ENCODE measurements at places on chromosomes 4 and X.

DNA sequence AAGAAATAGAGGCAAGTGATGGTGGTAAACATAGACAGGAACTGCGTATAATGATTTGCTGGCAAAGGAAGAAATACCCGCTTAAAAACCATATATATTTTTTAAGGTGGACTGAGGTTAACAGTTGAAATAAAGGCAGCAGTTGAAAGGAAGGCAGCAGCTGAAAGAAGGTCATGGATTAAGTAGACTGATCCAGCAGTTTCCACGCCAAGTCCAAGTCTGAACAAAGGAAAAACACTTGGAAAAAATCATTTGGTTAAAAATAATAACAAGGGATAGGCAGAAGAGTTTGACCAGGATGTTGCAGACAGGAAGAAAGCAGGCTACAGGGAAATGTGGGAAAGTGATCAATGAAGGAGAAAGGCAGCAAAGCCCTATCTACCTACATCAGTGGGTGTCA is 93.6 kb downstream of the AMELX start:
- DNase-seq: no peak

DNA sequence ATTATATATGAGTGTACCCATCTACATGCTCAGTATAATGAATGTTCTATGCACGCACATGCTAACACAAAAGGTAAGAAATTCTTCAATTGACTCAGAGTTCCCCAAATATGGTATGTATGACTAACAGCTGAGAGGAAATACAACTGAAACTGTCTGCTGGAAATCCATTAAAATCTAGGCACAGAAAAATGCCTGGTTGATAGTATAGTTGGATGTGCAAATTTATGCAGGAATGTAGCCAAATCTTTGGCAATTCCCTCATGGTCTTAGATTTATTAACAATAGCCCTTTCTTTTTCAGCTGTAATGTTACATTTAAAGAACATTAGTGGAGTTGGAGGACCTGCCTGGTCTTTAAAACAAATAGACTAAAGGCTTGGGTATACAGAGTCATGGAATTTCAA is 5.5 kb downstream of the CAMK2D start:
- no peak for DNase-seq

DNA sequence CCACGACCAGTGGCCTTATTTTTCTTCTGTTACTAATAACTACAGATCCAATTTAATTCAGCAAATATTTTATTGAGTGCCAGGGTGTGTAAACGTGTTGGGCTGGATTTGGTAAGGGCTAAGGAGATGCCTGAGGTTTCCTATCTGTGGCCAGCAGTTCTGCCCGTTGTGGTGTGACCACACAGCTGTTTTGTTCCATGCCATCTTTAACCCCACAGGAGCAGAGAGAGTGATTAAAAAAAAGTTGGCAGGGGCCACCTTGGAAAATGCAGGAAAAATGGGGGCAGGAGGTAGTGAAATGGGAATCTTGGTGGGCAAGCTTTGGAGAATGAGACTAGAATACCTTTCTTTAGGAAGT is 1.1 kb downstream of the PLAC8 start:
- no peak for DNase-seq

DNA sequence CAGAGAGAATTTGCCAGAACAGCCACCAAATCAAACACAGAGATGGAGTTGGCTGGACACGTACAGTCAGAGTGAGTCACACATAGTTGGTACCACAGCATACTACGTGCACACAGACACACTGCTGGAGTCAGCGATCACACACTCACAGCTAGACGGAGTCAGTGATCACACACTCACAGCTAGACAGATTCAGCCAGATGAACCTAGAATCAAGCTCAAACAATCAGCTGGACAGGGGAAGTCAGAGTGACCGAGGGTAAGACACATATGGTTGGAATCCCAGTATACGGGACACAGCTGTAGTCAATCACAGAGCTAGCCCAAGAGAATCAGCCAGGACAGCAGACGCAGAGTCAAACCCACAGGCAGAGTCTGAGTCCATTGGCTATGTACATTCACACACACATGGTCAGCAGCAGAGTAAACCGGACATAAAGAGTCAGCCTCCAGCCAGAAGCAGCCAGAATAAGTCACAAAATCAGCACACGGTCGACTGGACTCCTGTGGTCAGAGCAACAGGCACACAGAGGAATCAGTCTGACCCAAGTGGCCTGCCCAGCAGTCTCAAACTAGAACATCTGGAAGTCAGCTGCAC is 4.6 kb downstream of the SLC38A5 start:
- DNase-seq: no peak

DNA sequence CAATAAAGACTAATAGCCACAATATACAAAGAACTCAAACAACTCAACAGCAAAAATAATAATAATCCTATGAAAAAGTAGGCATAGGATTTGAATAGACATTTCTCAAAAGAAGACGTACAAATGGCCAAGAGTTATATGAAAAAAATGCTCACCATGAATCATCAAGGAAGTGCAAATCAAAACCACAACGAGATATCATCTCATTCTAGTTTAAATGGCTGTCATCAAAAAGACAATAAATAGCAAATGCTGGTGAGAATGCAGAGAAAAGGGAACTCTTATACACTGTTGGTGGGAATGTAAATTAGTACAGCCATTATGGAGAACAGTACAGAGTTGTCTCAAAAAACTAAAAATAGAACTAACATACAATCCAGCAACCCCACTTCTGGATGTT is 18.8 kb downstream of the TLR6 start:
- DNase-seq: no peak

DNA sequence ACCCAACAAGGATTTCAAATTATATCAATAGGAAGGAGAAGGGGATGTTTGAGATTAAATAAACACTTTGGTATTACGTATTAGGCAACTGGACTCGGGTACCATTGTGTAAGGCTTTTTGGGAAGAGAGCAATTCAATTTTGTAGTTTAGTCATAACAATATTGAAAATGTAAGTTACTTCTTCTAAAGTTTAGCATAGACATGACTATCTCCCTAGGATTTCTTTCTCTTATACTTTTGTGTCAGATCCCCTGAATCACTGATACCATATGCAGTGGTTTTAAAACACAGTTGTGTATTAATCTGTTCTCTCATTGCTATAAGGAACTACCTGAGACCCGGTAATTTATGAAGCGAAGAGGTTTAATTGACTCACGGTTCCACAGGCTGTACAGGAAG is 123.8 kb upstream of the FAM9C start:
- no peak for DNase-seq

DNA sequence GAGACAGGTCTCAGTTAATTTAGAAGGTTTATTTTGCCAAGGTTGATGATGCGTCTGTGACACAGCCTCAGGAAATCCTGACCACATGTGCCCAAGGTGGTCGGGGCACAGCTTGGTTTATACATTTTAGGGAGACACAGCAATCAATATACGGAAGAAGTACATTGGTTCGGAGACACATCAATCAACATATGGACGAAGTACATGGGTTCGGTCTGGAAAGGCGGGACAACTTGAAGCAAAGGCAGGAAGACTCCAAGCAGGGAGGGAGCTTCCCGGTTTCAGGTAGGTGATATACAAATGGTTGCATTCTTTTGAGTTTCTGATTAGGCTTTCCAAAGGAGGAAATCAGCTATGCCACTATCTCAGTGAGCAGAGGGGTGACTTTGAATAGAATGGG is 225.2 kb upstream of the ZFP42 start:
- no peak for DNase-seq

DNA sequence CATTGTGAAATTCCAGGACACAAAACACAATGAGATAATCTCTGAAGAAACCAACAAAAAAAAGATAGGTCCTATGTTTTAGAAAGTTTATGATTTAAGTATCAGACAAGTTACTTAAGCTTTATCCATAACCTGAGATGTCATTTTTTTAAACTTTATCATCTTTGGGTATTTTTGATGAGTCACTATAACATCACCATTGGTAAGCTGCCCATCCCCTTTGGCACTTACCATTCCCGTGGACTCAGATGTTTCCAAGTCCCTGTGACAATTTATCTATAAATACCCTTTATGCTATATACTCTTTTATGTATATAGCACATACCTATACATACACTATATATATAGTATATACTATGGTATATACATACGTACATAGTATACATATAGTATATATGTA is 198.9 kb upstream of the GEMIN8 start:
- no peak for DNase-seq

- DNase-seq: no peak
These were observed 314.3 kb upstream of the FGF13 start for GRCh38 chrX:139025816-139026215.

- DNase-seq: no peak
These were observed 765.3 kb upstream of the SLIT2 start for GRCh38 chr4:19486400-19486799.

DNA sequence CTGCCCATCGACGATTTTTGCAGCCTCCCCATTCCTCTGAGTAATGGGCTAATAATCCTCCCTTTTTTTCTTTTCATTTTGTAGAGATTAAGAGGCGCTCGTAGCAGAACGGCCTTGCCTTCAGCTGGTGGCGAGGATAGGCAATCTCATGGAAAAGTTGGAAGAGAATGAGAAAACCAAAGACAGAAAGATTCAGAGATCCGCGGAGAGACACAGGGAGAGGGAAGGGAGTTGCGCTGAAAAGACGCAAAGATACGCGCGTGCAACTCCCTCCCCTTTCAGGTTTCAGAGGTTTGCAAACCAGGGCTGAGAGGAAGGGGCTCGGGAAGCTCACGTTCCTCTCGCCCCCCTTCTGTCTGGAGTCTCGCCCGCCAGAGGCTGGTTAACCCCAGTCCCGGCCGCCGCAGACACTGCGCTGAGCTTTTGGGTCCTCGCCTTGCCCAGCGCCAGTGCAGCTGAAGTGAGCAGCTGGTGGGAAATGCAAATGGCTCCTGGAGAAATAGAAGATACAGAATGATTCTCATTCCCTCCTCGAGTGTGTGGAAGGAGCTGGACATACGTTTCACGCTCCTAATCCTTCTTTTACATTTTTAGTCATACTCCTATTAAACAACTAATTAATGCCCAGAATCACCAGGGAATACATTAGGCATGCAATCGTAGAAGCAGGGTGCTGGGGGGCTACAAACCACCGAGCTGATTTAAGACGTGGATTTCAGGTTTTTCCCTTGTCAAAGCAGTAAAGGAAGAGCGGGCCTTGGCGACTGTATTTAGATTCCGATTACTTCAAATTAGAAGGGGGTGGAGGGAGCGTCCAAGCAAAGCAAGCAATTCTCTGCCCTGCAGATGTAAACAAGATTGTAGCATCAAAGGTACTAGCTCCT is 16.6 kb upstream of the PITX2 start:
- DNase-seq: no peak

DNA sequence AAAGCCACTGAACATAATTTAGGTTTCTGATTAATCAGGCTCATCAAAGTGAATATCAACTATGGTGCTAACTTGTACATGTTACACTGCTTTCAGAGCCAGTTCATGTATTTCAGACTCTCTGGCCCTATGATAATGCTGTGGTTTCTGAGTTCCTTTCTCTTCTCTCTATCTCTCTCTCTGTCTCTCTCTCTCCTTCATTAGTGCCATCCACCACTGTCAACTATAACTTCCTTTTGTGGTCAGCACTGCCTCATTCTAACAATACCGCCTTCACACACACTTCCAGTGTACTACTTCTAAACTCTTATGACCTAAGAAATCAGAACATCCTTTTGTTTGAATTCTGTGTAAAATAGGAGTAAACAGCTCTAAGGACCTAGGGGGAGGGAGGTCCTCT is 907.1 kb downstream of the RPA4 start:
- no peak for DNase-seq

DNA sequence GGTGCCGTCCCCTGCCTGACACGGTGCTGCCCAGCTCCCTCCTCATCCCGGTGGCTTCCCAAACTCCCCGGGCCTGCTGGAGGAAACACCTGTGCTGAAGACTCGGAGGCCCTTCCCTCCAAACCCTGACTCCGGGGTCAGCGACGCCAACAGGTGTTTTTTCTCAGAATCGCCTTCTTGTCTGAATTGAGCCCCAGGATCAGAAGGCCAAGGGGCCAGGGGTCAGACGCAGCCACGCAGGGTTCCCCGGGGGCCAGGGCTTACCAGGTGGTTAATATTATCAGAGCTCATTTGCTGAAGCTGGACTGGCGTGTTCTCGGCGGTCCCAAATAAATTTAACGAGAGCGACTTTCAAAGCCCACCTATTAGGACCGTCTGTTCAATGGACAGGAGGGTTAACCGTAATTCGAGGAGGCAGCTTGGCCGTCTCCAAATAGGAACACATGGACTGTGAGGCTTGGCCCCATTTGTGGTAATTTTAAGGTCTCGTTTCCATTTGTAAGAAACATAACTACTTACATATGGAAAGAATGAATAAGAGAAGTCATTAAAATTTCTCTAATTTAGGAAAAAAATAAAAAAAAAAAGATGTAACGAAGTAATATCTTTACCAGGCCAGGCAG is 239.3 kb downstream of the CRLF2 start:
- DNase-seq: no peak

- DNase-seq: no peak
These were observed 29.6 kb upstream of the BBS12 start for GRCh38 chr4:122702939-122703338.

DNA sequence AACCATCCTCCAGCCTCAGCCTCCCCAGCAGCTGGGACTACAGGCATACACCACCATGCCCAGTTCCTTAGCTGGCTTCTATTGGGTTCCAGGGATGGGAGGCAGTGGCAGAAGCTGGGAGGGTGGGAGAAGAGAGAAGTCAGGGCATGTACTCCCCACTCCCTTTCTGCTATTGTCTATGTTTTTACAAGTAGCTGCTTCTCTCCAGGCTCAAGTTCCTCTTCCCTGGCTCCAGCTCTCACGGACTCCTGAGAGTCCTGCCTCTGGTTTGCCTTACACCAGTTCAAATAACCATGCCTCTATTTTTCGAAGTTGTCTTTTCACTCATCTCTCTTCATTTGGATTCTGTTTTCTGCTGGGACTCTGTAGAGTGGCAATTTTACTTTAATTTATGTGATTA is 2.9 kb downstream of the TBC1D9 start:
- DNase-seq: no peak

GRCh38 chr4:172813359-172813923 is 355.2 kb upstream of the GALNT7 start:
- DNase-seq: no peak

GRCh38 chr4:150769248-150769647 is 187.3 kb downstream of the MAB21L2 start:
- DNase-seq: no peak

- DNase-seq: no peak
These were observed 411.3 kb downstream of the FAT4 start for GRCh38 chr4:125725957-125726525.

DNA sequence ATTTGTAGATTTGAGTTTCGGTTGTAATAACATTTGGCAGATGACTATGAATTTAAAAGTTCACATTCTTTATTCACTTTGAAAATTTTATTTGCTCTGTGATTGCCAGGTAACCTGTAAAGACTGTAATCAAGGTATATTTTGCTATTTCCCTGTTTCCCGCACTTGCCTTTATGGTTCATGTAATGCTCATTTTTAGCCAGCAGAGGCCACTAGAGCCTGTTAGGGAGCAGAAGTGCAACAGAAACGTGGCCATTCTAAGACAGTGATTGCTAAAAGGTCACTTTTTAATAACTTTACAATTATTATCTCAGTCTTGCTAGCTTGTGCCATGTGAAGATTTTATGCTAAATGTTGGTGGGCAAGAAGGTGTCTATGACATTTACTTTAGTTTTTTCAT is 12.4 kb downstream of the YIPF6 start:
- DNase-seq: no peak
